ENCODE measurements at places on chromosomes 11 and 22. TPM values are rescaled to one million over a fixed set of nuclear protein-coding genes. Genes with fewer than 3 reads are reported as not detected.
A peak's percentile ranks its signal among the peaks of the same experiment; 100 is the strongest.

GRCh38 chr11:12114193-12115033 lies 4.0 kb downstream of the MICAL2 start:
- peak; percentile 80 for DNase-seq

DNA sequence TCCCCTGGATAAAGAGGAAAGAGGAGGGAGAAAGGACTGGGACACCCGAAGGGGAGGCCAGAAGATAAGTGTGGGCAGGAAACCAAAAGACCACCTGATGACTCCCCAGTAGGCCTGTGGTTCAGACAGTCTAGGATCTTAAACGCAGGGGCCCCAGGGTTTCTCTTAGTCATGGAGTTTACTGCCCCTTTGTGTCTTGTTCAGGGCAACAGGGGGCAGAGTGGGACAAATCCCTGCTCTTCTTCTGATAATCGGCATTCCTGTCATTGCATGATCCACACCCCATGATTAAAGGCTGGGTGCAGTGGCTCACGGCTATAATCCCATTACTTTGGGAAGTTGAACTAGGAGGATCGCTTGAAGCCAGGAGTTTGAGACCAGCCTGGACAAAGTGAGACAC lies 4.7 kb upstream of the TMPRSS13 start:
- DNase-seq, result no peak

DNA sequence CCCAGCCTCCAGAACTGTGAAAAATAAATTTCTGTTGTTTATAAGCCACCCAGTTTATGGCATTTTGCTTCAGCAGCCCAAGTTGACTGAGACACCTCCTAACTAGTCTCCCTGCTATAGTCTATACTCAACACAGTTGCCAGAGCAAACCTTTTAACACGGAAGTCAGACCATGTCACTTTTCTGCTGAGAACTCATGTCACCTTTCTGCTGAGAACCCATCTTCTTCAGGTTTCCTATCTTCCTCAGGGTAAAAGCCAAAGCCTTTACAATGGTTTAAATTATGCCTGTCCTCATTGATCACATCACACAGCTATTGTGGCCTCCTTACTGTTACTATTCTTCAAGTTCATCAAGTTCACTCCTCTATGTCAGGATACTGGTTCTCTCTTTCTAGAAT lies 74.3 kb upstream of the SOX6 start:
- DNase-seq, result no peak

DNA sequence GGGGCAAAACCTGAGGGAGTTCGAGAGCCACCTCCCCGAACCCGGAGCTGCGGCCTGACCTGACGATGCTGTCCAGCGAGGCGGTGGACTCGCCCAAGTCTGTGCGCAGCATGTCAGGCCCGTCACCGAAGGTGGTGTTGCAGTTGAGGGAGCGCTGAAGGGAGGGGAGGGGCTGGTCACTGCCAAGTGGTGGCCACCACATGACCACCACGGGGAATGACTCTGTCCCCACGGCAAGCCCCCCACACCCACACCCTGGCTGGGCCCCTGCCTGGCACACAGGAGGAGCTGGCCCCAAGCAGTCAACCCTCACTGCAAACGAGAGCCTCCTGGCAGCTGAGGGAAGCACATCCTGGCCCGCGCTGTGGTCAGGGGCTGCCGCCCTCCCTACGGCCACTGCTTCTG lies 30.8 kb downstream of the TRMU start:
- DNase-seq, result no peak

DNA sequence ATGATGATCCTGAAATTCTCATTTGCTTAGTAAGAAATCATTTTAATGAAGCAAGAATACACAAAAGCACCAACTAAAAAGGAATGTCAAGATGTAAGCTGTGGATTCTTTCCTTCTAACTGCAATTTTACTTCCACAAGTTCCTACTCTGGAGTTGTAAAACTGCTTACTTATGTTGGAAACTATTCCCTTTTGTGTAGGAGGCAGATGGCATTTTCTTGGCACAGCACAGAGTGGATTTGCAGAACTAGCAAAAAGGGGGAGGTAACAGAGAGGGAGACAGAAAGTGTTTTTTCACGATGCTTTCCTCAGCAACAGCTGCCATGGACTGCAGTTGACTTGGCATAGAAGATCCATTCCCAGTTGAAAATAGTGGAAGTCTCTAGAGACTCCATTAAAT lies 1112.0 kb upstream of the RAG2 start:
- DNase-seq, result no peak

GRCh38 chr11:82936261-82936660 lies 34.7 kb downstream of the DDIAS start:
- DNase-seq, result no peak

DNA sequence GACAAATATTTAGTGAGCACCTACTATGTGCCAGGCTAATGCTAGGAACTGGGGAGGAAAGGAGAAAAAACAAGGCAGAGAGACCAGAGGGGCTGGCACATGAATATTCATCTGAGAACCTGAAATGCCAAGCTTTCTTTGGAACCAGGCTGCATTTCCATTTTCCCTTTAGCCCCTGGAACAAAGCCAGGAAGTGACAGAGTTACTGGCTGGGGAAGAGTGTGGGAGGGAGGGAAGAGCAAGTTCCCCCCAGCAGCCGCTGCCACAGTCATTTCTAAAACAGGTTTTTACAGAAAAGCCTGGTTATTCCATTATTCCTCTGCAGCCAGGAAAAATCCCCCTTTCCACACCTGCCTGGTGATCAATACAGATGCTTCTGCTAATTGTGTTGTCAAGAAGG lies 97.0 kb downstream of the SPON1 start:
- no peak for DNase-seq

DNA sequence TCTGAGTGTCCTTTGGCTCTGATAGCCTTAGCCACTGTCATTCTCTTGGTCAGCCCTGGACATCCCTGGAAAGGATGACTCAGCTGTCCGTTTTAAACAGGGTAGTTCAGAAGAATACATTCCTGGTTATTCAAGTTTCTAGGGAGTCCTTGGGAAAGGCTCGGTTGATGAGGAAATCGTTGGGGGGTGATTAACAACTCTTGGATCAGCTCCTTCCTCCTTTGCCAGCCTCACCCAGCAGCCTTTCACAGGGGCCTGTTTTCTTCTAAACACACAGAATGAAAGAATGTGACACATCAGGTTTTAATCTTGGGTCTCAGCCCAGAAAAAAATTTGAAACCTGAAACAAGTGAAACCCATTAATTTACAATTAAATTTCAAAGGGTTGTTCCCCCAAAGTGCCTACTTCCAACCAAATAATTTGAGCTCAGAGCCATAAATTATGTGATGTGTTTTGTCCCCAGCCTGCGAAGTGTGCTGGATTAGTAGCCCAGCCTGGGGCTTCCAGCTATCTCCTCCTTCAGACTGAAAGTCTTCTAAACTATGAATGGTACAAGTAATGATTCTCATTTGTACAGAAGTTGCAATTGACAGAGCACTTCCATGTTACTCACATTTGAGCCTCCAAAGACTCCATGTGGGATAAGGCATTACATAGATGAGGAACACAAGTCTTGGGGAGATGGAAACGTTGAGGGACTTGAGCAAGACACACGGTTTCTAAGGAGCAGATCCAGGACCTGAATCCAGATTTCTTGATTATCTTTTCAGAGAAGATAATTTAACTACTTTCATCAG lies 19.3 kb upstream of the MRGPRX2 start:
- no peak for DNase-seq

DNA sequence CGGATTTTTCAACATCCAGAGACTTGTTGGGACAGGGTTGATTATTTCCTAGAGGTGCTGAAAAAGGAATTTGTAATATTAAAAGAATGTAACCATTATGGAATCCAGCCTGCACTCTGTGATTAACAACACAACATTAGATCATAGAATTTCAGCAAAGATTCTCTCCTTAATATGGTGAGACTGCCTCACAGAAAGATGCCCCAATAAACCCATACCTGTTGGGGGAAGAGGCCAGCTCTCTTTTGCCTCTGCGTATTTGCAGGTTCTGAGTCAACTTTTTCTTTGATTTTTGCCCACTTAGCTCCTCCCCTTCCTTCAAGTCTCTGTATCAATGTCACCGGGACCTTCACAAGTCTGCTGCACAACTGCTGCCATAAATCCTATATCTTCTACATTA lies 12.4 kb upstream of the MTMR3 start:
- DNase-seq, result no peak

DNA sequence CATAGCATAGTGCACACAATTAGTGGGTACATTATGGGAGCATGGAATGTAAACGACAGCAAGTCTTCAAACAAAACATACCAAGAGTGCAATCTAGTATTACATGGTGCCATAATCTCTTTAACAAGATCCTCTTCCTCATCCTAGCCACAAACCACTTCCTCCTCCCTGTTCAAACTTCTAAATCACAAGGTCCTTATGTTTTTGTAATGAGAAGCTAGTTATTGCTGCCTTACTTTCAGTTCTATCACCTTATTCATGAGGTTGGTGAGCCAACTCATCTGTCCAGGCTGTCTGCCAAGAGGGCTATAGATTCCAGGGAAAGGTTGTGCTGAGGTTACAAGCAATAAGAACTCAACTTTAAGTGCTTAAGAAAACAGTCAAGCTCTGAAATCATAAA lies 195.4 kb upstream of the ARHGAP20 start:
- no peak for DNase-seq

DNA sequence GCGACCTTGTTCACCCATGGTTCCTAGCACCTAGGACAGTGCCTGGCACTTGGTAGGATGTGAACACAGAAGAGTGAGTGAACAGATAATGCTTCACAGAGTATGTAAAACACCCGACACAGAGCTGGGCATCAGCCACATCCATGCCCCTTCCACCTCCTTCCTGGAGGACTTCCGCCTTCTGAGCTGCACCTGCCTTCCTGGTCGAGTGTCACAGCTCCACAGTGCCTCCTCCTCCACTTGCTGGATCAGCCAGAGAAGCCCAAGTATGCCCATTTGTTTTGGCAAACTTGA lies 20.1 kb downstream of the PRDM11 start:
- no peak for DNase-seq

DNA sequence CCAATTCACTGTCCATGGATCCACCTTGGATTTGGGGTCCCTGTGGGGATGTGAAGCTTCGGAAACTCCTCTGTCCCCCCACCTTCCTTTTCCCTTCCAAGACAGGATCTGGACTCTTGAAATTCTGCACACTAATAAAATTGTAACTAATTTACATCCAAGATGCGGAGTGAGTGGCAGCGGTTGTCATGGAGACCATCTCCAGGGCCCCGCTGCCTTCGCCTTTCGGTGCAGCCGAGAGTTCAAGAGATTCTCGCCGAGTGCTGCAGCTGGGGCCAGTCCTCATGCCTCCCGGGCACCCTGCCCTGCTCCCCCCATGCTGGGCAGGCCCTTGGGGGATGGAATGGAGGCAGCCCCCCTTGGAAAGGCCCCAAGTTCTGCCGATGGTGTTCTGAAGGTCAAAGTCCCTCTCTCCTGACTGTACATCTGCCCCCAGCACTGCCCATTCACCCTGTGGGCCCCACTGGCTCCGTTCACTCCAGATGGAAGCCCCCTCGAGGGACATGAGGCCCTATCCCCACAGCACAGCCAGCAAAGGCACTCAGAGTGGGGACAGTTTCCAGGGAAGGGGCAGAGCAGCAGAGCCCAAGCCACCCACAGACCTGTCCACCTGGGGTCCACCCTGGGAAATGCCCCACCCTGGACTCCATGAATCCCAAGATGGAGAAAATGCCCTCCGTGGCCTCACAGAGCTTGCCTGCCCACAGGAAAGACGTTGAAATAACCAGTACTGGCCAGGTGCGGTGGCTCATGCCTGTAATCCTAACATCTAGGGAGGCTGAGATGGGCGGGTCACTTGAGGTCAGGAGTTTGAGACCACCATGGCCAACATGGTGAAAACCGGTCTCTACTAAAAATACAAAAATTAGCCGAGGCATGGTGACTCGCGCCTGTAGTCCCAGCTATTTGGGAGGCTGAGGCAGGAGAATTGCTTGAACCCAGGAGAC lies 25.9 kb downstream of the IGLL1 start:
- DNase-seq, result no peak

DNA sequence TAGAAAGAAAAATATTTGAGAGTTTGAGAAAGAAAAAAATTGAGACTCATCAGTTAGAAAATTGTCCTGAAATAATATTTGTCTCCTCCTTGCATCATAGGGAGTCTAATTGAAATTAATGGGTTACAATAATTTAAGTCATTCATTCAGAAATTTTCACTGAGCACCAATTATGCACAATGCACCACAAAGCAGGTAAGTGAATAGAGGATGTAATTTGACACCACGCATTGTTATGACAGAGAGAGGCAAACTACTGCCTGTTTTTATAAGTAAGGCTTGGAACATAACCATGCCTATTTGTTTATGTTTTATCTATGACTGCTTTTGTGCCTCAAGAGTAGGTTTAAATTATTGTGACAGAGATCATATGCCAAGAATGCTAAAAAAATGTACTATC lies 537.9 kb upstream of the FAT3 start:
- no peak for DNase-seq

- DNase-seq, result no peak
Observed at GRCh38 chr11:76636826-76637460, 33.6 kb downstream of the LRRC32 start.

- DNase-seq, result no peak
Observed at GRCh38 chr22:43377548-43377895, 34.3 kb upstream of the MPPED1 start.

- no peak for DNase-seq
Observed at GRCh38 chr22:48898524-48899250, 929.0 kb downstream of the BRD1 start.

DNA sequence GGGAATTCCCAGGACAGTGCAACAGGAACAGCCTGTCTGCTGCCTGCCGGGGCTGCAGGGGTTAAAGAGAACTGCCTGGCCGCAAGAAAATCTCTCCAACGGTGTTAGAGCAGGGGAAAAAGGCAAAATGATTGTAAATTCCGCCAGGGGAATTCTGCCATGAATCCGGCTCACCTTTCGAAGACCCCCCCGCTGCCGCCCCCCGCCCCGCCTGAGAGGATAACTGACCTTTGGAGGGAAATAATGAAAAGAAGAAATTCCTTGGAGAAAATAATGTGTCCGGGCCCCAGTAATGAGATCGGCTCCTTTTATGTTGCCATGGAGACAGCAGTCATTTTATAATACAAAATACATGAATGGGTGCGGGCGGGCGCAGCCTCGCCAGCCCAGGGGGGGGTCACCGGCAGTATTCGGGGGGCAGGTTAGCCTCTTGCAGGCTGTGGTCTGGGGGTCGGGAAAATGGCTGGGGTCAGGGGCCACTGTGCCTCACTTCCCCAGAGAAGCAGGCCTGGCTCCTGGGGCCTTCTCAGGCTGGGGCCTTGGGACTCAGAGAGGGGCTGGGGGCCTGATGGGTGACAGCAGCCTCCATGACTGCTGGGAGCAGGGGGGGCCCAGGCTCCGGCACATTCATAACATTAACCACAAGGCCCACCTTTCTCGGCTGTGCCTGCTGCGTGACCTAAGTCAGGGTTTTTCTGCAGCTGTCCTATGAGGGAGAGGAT lies 228.1 kb downstream of the MN1 start:
- no peak for DNase-seq

DNA sequence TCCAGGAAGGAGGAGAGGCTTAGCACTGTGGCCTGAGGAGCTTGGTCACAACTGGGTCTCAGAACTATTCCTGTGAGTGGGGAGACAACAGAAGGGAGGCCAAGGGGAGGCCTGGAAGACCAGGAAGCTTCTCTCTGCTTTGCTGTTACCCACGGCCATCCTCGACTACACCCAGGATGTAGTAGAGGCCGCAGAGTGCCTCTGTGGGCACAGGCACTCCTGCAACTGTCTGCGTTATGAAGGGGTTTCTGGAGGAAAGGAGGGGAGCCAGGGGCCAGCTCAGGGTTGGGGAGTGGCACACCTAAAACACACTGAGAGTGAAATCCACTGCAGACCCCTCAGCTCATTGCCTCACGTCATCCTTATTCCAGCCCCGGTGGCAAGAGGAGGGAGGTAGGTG lies 3.8 kb upstream of the MFRP start:
- DNase-seq, result no peak

SHANK2 gene
- 0.22 TPM for total RNA-seq

MRGPRD gene
- total RNA-seq, result not detected

HORMAD2 gene
- not detected for total RNA-seq

RASL10A gene
- total RNA-seq, result 0.60 TPM

All from K562 (cell line).